ENCODE measurements at places on chromosomes 11 and 22.

DNA sequence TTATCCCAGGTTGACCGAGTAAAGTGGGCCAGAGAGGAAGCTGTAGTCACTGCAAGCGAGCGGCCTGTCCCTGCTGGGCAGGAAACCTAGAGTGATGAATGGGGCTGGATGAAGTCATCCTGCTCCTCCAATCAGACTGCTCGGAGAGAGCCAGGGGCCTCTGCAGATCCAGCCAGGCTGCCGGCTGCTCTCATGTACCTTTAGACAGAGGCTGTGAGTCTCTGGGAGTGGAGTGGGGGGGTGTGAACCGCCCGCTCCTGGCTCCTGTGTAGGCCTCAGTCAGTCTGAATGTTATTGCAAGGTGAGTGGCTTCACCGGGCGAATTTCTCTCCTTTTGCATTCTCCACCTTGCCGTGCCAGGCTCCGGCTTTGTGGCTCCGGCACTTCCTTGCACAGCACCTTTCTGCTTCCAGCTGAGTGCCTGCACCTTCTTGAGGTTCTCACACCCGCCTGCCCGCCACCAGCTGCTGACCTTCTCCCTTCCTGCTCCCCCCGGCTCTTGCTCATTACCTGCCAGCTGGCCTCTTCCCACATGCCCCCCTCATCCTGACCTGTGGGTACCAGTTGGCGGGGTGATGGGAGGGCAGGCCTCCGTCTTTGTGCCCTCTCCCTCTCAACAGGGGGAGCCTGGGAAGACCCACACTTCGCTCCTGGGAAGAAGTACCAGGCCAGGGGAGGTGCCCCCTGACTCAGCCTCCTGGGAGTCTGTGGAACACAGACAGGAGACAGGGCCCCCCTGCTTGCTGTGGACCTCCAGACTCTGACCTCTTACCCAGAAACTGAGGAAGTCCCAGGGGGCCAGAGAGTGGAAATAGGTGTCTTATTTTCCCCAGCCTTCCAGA, 79.9 kb downstream of the GRAMD1B start:
- no peak for DNase-seq

GRCh38 chr22:30910358-30910757, 58.2 kb downstream of the MORC2 start:
- DNase-seq: no peak

DNA sequence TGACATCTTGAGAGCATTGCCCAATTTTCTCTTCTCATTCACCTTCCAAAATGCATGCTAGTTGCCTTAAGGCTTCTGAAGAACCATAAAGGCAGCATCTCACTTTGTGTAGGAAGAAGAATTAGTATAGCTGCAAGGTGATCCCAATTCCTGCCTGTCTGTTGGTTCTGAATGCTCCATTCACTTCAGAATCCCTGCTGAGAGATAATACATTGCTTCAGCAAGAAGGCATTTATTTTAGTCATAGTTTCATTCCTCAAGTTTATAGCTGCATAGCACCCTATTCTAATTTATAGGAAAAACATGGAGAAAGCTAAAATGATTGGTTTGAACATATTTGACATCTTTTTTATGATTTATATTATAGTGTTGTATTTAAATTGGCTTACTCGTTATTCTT, 181.3 kb downstream of the METTL15 start:
- no peak for DNase-seq

DNA sequence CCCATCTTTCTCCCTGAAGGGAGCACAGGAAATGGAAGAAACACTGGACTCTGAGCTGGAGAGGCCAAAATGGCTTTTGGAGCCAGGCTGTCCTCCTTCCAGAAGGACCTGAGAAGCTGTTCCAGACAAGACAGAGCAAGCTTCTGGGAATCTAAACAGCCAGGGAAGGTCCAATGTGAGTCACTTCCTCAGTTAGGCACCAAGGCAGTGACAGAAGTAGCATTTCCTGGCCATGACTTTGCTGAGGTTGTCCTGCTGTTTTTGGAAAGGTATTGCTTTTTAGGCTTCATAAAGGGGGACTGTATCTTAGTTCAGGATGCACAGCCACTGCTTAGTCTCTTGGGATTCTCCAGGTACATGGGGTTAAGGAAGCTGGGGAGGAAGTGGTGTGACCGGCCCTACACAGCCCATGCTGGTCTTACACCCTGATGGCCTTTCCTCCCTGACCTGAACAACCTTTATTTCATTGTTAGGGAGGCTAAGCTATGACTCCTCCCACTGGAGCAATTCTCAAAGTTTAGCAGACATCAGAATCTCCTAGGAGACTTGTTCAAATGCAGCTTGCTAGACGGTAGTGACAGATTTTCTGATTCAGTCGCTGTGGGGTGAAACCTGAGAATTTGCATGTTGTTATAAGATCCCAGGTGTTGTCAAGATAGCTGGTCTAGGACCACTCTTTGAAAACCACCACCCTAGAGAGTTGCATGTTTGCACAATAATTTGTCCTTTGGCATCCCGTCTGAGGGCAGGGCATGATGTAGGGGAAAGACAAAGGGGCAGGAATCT, 6.8 kb upstream of the INSC start:
- no peak for DNase-seq

DNA sequence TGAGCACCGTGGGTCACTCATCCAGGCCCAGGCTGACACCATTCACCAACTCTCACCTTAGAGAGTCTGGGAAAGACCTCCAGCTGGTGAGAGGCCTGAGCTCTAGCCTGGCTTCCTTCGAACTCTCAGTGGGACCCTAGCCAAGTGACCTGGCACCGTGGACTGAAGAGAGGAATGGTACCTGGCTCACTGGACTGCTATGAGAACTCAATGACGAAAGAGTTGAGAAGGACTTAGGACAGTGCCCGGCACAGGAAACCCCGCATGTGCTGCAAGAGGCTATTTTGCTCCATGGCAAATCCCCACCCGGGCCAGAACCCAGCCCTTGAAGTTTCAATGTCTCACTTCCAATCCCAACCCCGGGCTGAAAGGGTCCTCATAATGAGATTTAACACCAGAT, 605 bp upstream of the RAPSN start:
- no peak for DNase-seq

- DNase-seq: no peak
These were observed 784.5 kb downstream of the BRD1 start for GRCh38 chr22:49042877-49043859.

GRCh38 chr22:17063411-17064106, 21.2 kb upstream of the IL17RA start:
- DNase-seq: no peak

GRCh38 chr11:122224867-122225266, 108.9 kb upstream of the BLID start:
- no peak for DNase-seq

DNA sequence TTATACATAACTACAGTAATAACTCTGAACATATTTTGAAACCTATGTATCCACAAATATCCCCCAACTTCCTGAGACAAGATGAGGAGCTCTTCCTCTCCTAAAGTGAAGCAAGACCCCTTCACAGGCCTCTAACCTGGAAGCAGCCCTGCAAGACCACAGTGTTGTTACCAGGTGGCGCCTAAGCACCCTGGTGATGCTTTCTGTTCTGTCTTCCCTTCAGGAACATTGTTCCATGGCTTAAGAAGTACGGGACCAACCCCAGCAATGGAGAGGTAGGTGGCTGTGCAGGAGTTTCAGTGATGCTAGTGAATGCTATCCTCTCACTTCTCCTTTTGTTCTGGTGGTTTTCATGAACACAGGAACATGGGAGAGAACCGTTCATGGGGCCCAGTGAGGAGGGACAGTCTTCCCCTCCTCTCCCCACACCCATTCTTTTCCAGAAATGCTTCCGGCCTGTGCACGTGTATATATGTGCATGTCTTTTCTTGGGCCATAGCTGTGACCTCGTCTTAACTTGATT, 6.4 kb downstream of the PPIL2 start:
- no peak for DNase-seq

GRCh38 chr22:38419858-38420160, 35.2 kb downstream of the KCNJ4 start:
- no peak for DNase-seq

DNA sequence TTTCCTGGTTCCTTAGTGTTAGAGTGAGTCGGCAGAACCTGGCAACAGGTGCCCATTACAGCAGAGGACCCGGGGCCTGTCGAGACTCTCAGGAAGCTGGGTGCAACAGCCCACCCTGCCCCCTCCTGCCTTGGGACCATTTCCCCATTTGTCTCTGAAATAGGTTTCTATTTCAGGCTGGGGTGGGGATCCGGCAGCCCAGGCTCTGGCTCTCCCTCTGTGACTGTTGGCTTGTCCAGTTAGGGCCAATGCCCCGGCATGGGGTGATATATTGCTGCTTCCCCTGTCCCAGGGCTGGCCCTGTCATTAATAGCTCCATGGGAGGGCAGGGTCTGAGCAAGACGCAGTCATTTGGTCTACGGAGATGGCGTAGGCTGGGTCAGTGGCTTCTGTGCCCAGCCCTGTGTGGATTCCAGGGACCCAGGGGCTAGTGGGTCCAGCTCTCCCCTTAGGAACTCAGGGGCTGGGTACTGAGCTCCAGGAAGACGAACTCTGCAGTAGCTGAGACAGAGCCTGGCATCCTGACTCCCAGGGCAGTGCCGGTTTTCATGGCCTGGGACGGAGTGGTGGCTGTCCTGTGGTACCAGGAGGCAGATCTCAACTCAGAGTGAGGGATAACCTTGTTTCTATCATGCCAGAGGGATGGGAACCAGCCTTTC, 2.7 kb downstream of the P2RY6 start:
- no peak for DNase-seq

DNA sequence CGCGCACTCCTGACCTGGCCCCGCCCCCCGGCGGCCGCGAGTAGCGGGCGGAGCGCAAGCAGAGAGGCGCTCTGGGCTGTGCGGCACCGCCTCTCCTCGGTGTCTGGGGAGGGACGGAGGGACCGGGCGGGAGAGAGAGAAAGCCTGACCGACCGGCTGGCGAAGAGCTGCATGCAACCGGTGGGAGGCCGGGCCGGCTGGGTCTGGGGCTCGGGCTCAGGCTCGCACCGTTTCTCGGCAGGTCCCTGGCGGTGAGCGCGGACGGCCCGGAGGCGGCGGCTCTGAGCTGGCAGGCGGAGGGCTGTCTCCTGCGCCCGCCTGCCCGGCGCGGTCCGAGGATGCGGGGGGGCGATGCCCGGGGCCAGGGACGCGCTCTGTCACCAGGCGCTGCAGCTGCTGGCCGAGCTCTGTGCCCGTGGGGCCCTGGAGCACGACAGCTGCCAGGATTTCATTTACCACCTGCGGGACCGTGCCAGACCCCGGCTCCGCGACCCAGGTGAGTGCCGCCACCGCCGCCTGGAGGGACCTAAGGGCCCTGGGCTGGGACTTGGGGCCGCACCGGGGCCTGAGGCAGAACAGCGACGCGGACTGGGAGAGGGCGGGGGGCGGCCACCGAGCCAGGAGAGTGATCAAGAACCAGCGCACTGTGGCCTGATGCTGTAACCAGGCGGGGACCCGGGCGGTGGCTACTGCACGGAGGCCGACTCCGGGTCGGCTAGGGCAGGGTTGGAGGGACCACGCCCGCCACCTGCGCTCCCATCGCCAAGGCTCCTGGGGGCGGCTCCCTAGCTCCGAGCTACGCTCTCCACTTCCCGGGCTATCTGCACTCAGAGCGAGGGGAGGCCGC, at the start of gene SYT9:
TSS of gene SYT9 (plus strand) at position 69 of the 847 bp plus-strand sequence. CDS start at position 352, 283 bp downstream.
- DNase-seq: no peak

DNA sequence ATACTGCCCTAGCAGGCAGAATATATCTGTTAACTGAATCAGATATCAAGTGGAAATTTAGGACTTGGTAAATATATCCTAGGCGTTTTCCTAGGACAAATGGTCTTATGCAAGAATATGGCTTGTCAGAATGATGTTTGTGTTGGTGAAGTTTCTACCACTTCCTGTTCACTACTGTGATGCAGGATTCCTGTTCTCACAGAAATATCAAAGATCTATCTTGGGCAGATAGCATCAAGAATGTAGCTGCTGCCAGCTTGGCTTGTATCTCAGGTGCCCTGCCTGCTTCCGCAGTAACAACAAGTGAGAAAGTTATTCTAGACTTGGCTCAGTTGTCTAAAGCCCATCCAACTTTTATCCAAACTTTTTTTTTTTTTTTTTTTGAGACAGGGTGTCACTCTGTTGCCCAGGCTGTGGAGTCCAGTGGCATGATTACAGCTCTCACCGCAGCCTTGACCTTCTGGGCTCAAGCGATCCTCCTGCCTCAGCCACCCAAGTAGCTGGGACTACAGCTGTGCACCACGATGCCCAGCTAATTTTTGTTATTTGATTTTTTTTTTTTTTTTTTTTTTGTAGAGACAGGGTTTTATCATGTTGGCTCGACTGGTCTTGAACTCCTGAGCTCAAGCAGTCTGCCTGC, 61.3 kb downstream of the PPME1 start:
- DNase-seq: no peak

- DNase-seq: peak; percentile 21
These were observed 82.8 kb downstream of the FLI1 start for GRCh38 chr11:128776424-128777284.

DNA sequence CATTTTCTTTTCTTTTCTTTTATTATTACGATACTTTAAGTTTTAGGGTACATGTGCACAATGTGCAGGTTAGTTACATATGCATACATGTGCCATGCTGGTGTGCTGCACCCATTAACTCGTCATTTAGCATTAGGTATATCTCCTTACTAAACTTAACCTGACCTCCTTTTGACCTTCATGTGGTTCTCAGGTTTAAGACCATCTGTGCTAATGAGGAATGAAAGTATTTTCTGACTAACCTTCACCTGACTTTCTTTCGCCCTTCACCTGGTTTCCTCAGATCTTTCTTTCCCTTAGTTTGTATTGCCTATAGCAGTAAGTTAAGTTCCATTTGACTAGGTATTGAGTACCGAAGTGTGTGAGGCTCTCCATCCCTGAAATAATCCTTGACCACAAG, 6.5 kb downstream of the EXPH5 start:
- no peak for DNase-seq

DNA sequence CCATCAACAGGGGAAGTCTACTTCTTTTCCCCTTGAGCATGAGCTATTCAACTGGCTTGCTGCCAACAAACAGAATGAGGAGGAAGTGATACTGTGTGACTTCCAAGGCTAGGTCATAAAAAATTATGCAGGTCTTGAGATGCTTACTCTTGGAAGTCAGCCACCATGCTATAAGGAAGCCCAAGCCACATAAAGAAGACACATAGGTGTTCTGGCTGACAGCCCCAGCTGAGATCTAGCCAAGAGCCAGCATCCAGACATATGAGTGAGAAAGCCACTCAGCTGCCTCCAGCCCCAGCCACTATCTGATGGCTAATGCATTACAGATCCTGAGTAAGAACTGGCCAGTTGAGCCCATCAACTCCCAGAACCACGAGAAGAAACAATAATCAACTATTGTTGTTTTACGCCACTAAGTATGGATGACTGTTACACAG, 31.0 kb upstream of the PPP2R1B start:
- DNase-seq: no peak

- DNase-seq: no peak
These were observed 209.2 kb upstream of the NARS2 start for GRCh38 chr11:78783846-78784245.

DNA sequence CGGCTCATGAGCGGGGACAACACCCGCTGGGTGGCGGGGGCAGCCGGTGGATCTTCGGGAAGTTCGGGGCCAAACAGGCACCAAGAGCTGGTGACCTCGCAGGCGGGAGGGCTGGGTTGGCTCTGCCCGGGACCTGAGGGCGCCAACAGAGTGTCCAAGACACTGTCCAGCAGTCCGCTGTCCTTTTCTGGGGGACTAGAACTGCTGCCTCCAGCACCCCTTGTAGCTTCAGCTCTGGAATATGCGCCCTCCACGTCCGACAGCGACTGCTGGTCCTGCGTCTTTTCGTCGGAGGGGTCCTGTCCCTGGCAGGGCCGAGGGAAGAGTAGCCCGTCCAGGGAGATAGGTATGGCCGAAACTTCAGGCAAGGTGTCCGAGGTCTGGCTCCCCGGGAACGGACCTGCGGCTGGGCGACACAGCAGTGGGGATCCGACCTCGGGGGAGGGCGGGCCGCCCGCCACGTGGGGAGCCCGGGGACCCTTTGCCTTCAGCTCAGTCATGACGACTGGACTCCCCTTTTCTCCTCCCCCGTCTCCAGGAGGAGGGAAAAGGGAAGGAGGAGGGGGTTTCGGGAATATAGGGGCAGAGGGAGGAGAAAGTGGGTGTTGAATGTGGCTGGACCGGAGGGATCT, 926 bp downstream of the PGR start:
- no peak for DNase-seq

Measured in stimulated activated CD8-positive, alpha-beta memory T cell treated with anti-CD3 and anti-CD28 coated beads, Interleukin-12 subunit alpha, Interleukin-12 subunit beta, amount 100 ng/mL, for 1 hour (primary cell).